Activated CD8-positive, alpha-beta memory T cell treated with anti-CD3 and anti-CD28 coated beads for 36 hours (primary cell): ENCODE measurements at places on chromosomes 7 and 10. TPM values are rescaled to one million over a fixed set of nuclear protein-coding genes. Genes with fewer than 3 reads are reported as not detected.

Gene CALHM1
- total RNA-seq: not detected

Gene FLNC
- 0.02 TPM for total RNA-seq

Gene IQCE
- total RNA-seq: 10.3 TPM

Gene CALML3
- total RNA-seq: not detected

Gene PRKG1
- not detected for total RNA-seq

Gene KIF11
- 40.5 TPM for total RNA-seq

Gene RRP12
- total RNA-seq: 110 TPM

Gene CCDC3
- total RNA-seq: not detected

Gene FGFBP3
- 3.6 TPM for total RNA-seq

Gene EPHA1
- total RNA-seq: 0.82 TPM

Gene ATP6V0A4
- not detected for total RNA-seq

Gene ZNF804B
- total RNA-seq: not detected

Gene TRIL
- total RNA-seq: not detected

Gene GSTO1
- 133 TPM for total RNA-seq

Gene YKT6
- 83.9 TPM for total RNA-seq

Gene CYP2C8
- 0.15 TPM for total RNA-seq

Gene ALOX5
- 0.52 TPM for total RNA-seq

Gene ABCC2
- total RNA-seq: 1.4 TPM

Gene VIPR2
- 0.08 TPM for total RNA-seq

Gene ADAM8
- 70.1 TPM for total RNA-seq

Gene KIAA1217
- 0.10 TPM for total RNA-seq

Gene PON1
- not detected for total RNA-seq

Gene GPR146
- 2.1 TPM for total RNA-seq

Gene FHIP2A
- 19.8 TPM for total RNA-seq

Gene APBB1IP
- 55.0 TPM for total RNA-seq

Gene FAM25C
- total RNA-seq: not detected

Gene OR2A12
- total RNA-seq: not detected

Gene PAPSS2
- 0.04 TPM for total RNA-seq

Gene SNCG
- not detected for total RNA-seq

Gene SLC18A3
- total RNA-seq: not detected

Gene POLL
- total RNA-seq: 34.5 TPM

Gene PNLIPRP1
- not detected for total RNA-seq

Gene CPN1
- not detected for total RNA-seq

Gene NPC1L1
- not detected for total RNA-seq

Gene OR6B1
- total RNA-seq: not detected

Gene ZKSCAN5
- total RNA-seq: 8.6 TPM

Gene ITGA8
- total RNA-seq: not detected

Gene GNAT3
- total RNA-seq: not detected

Gene ACTR3C
- total RNA-seq: 4.7 TPM

Gene VENTX
- total RNA-seq: not detected

Gene LBX1
- total RNA-seq: not detected

Gene CBLL1
- 41.2 TPM for total RNA-seq

Gene RNLS
- total RNA-seq: 6.2 TPM

Gene CDK1
- total RNA-seq: 78.0 TPM

Gene LIPK
- total RNA-seq: not detected

Gene PIK3CG
- 26.9 TPM for total RNA-seq

Gene SDK1
- total RNA-seq: 0.50 TPM

Gene UBN2
- total RNA-seq: 12.8 TPM

Gene AGBL3
- total RNA-seq: 3.4 TPM

Gene TMEM229A
- total RNA-seq: not detected

Gene GBX1
- not detected for total RNA-seq

Gene MRPL32
- total RNA-seq: 77.2 TPM

Gene SND1
- total RNA-seq: 203 TPM

Gene HGF
- not detected for total RNA-seq

Gene CALN1
- not detected for total RNA-seq
